ENCODE measurements at places on chromosomes 5 and 9.

DNA sequence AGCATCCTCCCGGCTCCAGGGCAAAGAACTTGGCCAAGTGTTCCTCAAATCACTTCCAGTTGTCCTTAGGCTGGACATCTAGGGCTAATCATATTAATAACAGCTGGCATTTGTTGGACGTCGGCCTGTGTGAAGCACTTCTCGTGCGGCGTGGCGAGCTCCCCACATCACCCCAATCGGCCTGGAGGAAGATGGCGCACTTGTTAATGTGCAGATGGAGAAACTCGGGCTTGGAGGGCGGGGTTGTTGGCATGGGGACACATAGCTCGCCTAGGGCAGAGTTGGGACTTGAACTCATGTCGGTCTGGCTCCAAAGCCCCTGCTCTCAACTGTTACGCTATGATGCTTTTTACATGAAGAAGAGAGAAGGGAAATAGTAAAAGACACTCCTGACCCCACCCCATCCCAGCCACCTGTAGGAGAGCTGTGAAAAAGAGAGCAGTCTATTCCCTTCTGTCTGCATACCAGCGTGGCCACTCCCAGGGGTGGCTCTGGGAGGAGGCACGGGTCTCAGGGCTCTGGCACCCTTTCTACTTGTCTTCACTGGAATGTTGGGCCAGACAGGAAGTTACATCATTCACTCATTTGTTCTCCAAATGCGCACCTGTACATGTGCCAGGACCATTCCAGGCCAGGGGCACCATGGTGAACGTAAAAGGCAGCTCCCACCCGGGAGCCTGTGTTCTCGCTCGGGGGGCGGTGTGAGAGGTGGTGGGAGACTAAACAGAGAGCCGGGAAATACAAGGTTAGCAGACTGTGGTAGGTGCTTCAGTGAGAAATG, 12.8 kb upstream of the NUP214 start:
- DNase-seq, result no peak

DNA sequence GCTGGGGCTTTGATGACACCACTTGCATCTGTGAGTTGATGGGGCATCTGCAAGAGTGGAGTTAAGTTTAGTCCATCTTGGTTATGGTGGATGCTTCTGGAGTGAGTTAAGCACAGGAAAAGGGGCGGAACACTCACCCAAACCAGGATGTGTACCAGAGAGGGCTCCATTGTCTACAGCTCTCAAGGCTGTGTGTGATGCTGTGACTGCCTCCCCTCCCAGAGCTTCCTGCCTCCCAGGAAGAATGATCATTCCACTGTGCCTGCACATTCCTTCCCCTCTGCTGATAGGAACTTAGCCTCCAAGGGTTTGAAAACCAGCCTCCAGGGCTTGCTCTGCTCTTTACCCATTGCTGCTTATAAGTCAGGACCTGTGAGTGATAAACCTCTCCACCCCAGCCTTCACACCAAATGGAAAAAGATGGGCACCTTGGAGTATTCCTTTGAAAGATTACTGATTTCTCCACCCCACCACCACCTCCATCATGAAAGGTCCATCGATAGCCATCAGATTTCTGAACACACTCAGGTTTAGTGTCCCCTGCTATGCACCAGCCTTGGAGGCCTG, 160.1 kb upstream of the SPRY4 start:
- DNase-seq, result no peak

GRCh38 chr5:148457183-148457620, 73.4 kb downstream of the FBXO38 start:
- DNase-seq, result no peak

GRCh38 chr9:74487395-74487794, 9.7 kb upstream of the RORB start:
- DNase-seq, result no peak

- DNase-seq, result no peak
Observed at GRCh38 chr9:4206718-4207117, 93.2 kb downstream of the GLIS3 start.

- DNase-seq, result no peak
Observed at GRCh38 chr5:2658447-2658846, 93.0 kb downstream of the IRX2 start.

DNA sequence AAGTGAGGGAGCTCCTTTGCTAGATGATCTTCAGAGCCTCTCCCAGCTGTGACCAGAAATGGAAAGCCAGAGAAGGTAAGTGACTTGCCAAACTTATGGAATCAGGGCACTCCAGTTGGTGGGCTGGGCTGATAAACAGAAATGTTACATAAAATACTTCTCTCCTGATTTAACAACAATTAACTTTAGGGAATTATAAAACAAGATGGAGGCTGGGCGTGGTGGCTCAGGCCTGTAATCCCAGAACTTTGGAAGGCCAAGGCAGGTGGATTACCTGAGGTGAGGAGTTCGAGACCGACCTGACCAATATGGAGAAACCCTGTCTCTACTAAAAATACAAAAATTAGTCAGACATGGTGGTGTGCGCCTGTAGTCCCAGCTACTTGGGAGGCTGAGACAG, 899 bp upstream of the MED10 start:
- no peak for DNase-seq

GRCh38 chr9:94798708-94799107, 72.2 kb downstream of the AOPEP start:
- DNase-seq, result no peak

- DNase-seq, result no peak
Observed at GRCh38 chr9:101369286-101369685, 15.5 kb downstream of the BAAT start.

DNA sequence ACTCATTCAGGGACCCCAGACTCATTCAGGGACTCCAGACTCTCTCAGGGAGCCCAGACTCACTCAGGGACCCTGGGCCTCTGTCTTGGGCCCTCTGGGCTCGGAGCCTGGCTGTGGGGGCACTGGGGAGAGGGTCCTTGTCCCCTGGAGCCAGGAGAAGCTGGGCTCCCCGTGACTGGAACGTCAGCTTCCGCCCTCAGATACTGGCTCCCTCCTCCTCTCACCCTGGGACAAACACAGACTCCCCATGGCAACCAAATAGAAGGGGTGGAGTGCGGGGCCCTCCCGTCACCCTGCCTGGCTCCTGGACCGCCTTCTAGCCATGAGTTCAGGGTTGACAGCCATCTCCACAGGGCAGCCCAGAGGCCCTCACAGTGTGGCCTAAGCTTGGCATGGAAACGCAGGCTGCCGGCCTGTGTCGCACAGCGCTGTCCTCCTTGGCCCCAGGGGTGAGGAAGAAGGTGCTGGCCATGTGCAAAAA, 27.6 kb downstream of the ZDHHC11B start:
- DNase-seq, result no peak

- DNase-seq, result no peak
Observed at GRCh38 chr5:151183456-151184245, 26.1 kb upstream of the ANXA6 start.

DNA sequence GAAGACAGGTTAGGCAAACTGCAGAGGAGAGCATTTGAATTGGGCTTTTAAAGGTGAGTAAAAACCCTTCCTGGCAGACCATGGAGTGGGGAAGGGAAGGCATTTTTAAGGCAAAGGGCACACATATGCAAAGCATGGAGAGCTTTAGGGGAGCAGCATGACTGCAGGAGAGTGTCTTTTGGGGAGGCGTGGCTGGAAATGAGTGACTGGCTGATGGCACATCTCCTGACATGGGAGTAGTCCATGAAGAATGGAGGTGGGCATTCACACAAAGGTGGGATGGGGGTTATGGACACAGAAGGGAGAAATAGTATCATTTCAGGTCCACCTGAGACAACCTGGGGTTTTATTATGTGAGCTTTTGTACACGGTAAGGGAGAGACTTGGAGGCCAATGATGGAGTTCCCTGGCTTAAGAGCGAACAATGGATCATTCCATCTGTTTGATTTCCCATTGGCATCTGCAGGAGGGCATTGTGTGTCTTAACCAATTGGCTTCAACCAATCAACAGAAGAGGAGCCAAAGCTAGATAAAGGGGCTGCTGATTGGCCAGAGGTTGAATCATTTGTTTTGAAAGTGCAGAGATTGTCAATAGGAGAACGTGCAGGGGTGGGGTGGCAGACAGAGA, 2.1 kb downstream of the NSG2 start:
- DNase-seq, result no peak

GRCh38 chr9:135248111-135248510, 160.6 kb downstream of the OLFM1 start:
- DNase-seq, result no peak

- no peak for DNase-seq
Observed at GRCh38 chr9:130267930-130268329, 2.4 kb downstream of the HMCN2 start.

DNA sequence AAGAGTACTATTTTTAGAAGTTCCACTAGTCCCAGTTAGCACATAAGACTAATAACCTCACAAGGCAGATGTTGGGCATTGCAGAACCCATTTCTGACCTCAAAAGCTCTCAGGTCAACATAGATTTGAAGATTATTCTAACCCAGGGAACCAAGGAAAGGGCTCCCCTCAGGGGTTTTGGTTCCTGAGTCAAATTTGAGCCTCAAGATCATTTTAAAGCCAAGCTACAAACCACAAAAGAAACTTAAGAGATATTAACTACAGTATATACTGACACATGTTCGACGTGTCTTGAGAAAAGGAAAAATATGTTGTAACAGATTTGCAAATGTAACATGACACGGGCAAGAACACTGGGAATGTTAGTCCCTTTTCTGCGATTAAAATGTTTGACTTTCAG, 88.6 kb downstream of the GNAQ start:
- no peak for DNase-seq

DNA sequence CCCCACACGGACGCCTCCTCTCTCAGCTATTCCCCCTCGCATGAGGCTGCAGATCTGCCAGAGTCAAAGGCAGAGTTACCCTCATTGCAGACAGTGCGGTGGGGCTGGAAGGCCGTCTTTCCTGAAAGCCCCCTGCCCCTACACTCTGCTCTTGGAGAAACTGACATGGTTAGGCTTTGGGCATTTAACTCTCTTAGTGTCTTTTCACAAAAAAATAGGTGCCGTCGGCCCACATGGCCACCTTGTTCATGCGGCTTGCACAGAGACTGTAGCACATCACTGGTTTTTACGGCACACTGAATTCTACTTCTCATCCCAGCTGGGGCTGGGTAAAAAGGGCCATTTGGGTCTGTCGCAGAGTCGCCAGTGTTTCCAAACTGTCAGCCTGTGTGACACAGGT, 107.6 kb downstream of the ENTREP1 start:
- DNase-seq, result no peak

- DNase-seq, result no peak
Observed at GRCh38 chr9:99925541-99925940, 19.1 kb downstream of the STX17 start.

- no peak for DNase-seq
Observed at GRCh38 chr9:114697951-114698351, 16.0 kb upstream of the TEX48 start.

DNA sequence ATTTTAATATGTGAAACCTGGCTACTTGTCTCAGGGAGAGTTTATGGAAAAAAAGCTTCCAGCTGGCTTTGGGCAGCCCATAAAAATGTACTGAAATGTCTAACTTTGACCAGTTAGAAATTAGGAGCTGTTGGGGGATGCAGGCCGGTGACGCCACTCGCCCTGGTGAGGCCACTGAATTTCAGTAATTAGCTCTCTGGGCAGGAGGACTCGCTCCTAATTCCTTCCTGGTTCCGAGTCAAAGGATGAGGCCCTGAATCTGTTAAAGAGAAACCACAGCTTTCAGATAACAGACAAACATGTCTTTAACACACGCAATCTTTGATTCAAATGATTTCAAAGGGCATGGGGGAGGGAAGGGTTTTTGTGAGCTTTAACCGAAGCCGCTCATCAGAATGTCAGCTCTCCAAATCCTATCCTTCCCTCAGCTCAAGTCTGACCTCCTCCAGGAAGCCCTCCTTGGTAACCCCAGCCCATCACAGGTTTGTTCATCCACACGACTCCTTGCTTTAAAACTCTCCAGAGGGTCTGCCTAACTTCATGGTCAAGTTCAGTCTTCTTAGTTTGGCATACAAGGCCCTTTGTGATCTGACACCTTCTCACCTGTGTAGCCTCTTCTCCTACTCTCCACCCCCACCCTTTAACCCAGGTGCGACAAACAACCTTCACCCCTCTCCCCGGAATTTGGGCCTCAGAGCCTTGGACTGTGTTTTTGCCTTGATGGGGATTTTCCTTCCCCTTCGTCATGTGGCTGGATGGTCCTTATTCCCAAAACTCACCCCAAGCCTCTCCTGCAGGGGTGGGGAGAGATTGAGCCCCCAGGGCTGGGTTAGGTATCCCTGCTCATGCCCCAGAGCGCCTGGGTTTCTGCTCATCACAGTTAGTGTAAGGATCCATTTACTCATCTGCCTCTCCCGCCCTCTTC, 13.6 kb upstream of the PHF19 start:
- DNase-seq, result no peak

GRCh38 chr5:81161012-81161601, 72.0 kb upstream of the CKMT2 start:
- DNase-seq, result no peak

GRCh38 chr9:111559000-111559610, 34.1 kb downstream of the ZNF483 start:
- DNase-seq, result no peak

DNA sequence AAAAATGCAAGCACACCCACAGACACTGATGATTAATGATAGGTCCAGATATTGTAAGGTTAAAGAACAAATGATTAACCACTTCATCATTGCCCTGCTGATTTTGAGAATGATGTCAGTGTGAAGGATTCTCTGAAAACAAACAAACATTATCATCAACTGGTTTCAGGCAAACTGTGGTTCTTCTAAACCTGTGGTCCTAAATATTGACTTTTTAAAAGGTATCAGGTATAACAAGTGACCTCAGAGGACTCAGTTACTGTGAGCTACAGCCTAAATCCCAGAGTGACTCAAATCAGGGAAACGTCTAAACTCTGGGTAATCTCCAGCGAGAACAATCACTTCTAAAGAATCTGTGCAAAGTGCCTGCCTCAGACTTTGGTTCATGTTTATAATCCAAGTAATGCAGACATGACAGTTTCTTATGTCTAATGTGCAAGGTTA, 172.3 kb upstream of the CDH6 start:
- no peak for DNase-seq

- DNase-seq, result no peak
Observed at GRCh38 chr5:128263357-128263756, 179.8 kb downstream of the SLC12A2 start.

GRCh38 chr5:93071710-93072109, 509.3 kb downstream of the NR2F1-AS1 start:
- no peak for DNase-seq

DNA sequence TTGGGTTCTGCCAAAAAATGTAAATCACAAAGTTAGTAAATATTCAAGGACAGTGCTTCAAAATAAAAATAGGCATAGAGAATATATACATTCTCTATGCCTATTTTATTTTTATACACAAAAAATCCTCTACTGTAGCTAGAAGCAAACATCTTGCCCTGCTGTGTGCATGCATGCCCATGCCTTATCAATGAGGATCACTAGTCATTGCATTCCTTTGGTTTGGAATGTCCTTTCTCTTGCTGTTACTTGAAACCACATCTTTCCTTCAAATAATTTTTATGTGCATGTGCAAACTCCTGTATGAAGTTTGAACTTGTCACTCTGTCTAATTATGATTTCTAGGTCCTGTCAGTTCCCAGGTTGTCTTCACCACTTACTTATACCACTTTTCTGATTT, 278.9 kb upstream of the IZUMO3 start:
- DNase-seq, result no peak

- no peak for DNase-seq
Observed at GRCh38 chr9:13689925-13690324, 410.4 kb upstream of the MPDZ start.

All from DMS 273 treated with DMSO at 0.1 percent for 48 hours (cell line).